ENCODE measurements at places on chromosomes 5 and 9.
A peak's percentile ranks its signal among the peaks of the same experiment; 100 is the strongest.

- no peak for DNase-seq
Measured at GRCh38 chr9:111939322-111939721, 42.7 kb downstream of the UGCG start.

DNA sequence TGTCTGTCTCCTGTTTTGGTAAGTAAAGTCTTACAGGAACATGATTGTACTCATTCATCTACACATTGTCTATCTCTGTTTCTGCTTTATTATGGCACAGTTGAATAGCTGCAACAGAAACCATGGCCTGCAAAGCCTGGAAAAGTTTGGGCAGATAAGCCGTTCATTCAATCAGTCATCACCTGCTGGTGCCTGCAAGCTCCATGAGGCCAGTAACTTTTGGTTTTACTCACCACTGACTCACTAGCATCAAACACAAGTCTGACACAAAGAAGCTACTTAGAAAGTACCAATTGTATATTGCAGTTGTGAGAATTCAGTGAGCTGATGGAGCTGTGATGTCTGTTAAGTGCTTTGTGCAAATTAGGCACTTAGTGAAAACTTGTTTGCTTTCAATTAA, 373.6 kb upstream of the SGCD start:
- no peak for DNase-seq

- DNase-seq: no peak
Measured at GRCh38 chr5:96851312-96852062, 24.8 kb upstream of the ERAP2 start.

- no peak for DNase-seq
Measured at GRCh38 chr5:170206216-170206615, 26.6 kb upstream of the C5orf58 start.

DNA sequence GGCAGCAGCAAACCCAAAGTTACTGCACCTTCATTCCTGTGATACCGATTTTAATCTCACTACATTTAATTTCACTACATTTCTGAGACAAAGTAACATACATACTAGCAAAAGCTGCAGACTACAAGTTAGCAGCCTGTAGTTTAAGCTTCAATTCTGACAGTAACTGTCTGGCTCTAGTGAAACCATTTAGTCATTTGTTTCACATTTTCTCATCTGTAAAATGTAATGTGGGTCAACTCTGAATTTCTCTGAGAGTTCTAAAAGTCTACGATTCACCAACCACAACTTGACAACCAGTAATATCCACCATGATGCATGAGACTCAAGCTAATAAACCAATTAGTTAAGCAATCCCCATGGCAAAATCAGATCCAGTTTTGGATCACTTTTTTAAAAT, 408.9 kb downstream of the PDE4D start:
- no peak for DNase-seq

GRCh38 chr5:61311056-61311610, 20.9 kb upstream of the ZSWIM6 start:
- no peak for DNase-seq

- no peak for DNase-seq
Measured at GRCh38 chr5:159345861-159346260, 15.6 kb upstream of the IL12B start.

DNA sequence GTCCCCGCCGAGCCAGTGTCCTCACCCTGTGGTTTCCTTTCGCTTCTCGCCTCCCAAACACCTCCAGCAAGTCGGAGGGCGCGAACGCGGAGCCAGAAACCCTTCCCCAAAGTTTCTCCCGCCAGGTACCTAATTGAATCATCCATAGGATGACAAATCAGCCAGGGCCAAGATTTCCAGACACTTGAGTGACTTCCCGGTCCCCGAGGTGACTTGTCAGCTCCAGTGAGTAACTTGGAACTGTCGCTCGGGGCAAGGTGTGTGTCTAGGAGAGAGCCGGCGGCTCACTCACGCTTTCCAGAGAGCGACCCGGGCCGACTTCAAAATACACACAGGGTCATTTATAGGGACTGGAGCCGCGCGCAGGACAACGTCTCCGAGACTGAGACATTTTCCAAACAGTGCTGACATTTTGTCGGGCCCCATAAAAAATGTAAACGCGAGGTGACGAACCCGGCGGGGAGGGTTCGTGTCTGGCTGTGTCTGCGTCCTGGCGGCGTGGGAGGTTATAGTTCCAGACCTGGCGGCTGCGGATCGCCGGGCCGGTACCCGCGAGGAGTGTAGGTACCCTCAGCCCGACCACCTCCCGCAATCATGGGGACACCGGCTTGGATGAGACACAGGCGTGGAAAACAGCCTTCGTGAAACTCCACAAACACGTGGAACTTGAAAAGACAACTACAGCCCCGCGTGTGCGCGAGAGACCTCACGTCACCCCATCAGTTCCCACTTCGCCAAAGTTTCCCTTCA, 1.4 kb downstream of the GLIS3 start:
- DNase-seq: peak; percentile 80

DNA sequence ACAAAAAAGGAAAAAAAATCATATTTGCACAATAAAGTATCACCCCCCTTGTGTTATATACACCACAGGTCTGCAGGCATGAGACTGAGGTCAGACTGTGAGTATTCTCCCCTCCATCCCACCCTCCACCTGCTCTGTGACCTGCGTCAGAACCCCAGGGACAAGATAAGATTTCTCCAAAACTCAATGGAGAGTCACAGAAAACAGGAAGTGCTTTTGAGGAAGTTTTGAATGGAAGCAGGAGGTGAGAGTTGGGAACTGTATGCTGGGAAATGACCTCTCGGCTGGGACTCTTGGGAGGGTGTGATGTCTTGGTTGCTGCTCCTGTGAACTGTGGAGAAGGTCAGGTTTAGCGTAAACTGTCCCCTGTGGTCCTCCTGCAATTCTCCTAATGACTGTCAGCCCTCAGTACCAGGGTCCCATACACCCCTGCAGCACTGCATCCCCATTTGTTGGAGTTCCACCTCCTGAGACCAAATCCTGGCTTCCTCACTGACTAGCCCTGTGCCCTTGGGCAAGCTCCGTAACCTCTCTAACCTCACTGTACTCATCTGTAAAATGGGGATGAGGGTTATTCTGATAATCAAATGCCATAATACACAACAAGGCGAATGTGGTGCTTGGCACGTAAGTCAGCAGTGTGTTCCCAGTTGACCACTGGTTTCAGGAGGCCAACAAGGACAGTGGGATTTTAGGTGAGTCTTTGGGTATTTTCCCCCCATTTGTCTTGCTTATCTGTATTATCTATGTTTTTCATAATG, 6.9 kb upstream of the CTSL start:
- no peak for DNase-seq

- DNase-seq: no peak
Measured at GRCh38 chr9:12554636-12555035, 138.5 kb upstream of the TYRP1 start.

GRCh38 chr9:108272349-108272899, 583.4 kb downstream of the ACTL7B start:
- DNase-seq: no peak

DNA sequence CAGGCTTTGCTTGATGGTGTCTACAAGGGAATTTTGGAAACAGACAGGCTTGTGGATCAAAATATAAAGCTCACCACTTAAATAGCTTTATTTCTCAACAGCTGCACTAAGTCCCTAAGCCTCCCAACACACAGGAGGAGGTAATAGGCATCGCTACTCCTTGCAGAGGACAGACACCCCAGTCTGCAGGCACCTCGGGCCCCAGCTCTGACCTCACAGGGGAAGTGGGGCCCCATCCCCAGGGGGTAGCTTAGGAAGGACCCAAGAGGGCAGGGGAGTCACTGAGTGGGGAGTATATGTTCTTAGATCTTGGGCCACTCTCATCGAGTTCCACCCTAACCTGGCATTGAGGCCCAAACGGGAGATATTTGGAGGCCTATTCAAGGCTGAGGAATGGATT, 66.7 kb upstream of the XPA start:
- no peak for DNase-seq

GRCh38 chr5:58002323-58002722, 457.6 kb downstream of the PLK2 start:
- no peak for DNase-seq

DNA sequence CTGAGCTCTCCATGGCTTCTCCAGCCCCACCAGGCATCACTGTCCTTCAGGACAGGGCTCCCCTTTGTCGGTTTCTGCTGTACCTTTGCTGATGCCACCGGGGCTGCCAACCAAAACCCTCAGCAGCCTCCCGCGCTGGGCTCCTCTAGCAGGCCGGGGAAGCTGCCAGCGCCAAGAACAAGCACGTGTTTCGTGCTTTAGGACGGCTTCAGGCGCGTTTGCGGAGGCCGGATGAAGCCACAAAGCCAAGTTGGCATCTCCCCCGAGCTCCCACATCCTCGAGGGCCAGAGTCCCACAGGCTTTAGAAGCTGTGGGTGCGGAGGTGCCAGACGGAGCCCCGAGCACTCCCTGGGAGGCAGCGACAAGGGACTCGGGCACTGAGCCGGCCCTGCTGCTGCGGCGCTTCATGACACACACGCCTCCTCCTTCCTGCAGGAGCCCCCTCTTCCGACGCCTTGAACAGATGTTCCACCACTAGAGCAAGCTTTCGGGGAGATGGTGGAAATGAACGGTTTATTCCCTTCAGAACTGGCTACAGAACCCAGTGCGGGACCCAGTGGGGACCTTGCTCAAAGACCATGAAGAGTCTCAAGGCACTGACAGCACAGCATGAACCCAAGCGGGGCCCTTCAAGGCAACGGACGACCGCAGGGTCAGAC, 36.7 kb downstream of the SARDH start:
- DNase-seq: peak; percentile 15

DNA sequence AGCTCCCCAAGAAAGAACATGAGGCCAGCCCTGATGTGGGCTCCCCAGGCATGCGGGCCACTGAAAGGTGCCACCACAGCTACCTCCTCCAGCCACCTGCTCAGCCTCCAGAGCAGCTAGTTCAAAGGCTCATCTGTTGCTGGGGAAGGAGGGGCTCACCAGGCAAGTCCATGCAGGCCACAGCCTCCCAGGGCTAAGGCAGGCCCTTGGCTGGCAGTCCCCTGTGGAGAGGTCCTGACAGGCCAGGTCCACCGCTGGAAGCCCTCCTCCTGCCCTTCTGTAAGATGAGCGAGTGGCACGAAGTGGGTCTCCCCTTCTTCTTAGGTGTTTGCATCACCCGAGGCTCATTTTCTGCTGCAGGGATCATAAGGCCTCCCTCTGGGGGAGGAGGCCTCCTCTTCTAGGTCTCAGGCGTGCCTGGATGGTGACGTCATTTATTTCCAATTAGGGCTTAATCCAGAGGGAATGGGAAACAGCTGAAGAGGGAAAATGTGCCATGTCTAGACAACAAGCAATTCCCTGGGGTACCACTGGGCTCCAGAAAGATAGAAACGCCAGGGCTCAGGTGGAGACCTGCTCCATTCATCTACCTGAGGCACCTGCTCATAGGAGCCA, 91.6 kb downstream of the CFAP90 start:
- DNase-seq: no peak

DNA sequence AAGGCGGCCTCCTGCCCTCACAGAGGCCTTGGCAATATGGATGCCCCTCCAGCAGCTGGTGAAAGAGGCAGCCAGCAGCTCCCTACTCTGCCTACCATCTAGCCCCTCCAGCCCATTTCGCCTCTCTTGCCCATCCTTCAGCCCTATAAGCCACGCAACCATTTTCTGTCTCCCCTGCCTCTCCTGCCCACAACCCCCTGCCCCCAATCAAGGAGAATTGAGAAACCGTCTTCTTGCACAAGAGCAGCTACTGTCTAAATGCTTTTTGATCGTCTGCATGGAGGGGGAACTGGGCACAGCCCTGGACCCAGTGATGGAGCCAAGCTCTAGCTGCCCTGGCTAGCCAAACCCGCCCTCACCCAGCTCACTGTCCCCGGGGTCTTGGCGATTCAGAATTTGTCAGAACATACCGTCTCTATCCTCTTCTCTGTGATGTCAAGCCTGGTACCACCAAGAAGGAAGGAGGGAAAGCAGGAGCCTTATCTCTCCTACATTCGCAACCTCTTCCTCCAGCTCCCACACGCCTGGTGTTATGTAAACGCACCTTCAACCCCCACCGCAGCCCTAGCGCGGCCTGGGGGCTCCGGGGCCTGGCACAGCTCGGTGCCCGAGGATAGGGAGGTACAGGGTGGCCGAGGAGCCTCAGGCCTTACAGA, 1.2 kb downstream of the SPRY4 start:
- peak; percentile 51 for DNase-seq

DNA sequence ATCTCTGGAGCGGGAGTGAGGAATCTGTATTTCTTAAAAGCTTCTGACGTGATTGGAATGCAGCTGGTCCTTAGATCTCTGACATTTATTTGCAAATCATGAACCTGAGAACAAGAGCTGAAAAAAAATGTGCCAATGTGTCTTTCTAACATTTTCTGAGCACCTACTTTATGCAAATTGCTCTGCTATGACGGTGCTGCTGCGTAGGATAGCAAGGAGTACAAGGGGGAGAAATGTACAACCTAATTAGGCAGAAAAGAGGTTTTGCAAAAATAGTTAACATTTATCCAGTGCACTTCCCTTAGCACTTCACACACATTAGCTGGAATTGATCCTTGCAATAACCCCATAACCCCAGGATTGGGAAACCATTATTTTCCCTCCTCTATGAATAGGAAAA, 357.5 kb downstream of the TLE4 start:
- no peak for DNase-seq

DNA sequence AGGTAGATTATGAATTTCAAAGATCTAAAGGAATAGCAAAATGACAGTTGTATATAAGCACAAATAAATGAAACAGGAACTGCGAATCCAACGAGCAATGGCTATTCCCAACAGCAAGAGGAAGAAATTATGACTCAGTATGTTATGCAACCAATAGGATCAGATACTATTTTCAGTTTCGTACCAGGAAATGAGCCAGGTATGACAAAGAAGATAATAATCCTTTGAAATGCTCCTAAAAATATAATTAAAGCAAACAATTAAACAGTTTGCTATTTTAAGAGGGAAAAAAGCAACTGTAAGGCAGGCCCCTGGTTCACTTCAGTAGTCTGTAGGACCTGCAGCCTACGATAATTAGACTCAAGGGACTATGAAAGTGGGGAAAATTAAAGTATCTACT, 58.9 kb downstream of the AUH start:
- no peak for DNase-seq

- DNase-seq: no peak
Measured at GRCh38 chr5:15026944-15027343, 155.4 kb upstream of the ANKH start.

- DNase-seq: no peak
Measured at GRCh38 chr5:178301641-178302040, 69.0 kb upstream of the PHYKPL start.

Data from right kidney (tissue), 9 donors.